ENCODE measurements at places on chromosomes 4 and X. TPM values are rescaled to one million over a fixed set of nuclear protein-coding genes. Genes with fewer than 3 reads are reported as not detected.
A peak's percentile ranks its signal among the peaks of the same experiment; 100 is the strongest.

- peaks cover 30% of the 10 kb centered on the region for H3K27me3 ChIP-seq
- H3K27ac ChIP-seq, result no peak overlapping the region
- no peak overlapping the region for H3K4me3 ChIP-seq
- H3K4me1 ChIP-seq, result peaks cover 3% of the 10 kb centered on the region
Observed at GRCh38 chr4:150082241-150082640, 4.0 kb downstream of the DCLK2 start.

GRCh38 chr4:165380805-165381204 lies 2.0 kb downstream of the CPE start:
- H3K27me3 ChIP-seq, result peaks cover 44% of the 10 kb centered on the region
- H3K27ac ChIP-seq, result no peak overlapping the region
- no peak overlapping the region for H3K4me3 ChIP-seq
- H3K4me1 ChIP-seq, result peaks cover 6% of the 10 kb centered on the region
- DNase-seq, result no peak
- H3K36me3 ChIP-seq, result no peaks in the 10 kb centered on the region

- H3K4me1 ChIP-seq, result peaks cover 63% of the 10 kb centered on the region
- no peaks in the 10 kb centered on the region for H3K27me3 ChIP-seq
- peak overlapping the region; percentile 73 for H3K4me3 ChIP-seq
- peaks cover 46% of the 10 kb centered on the region for H3K36me3 ChIP-seq
- peak overlapping the region; percentile 96 for H3K27ac ChIP-seq
Observed at GRCh38 chrX:119682019-119682989, 10.7 kb downstream of the SEPTIN6 start.

DNA sequence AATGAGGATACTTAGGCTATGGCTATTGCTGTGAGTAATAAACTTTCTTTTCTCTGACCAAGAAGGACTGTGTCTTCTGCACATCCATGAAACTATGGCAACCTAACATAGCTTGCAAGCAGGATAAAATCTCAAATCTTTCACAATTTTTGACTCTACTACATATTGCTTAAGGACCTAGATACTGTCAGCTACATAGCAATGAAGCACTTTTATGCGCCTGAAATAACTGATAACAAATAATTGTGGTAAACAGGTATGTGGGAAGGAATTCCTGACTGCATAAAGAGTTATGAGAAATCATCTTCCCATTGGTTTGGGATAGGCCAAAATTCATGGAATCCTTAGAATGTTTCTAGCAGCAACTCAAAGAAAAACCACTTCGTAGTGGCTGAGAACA lies 41.2 kb upstream of the PDGFC start:
- DNase-seq, result no peak
- H3K36me3 ChIP-seq, result no peaks in the 10 kb centered on the region
- no peaks in the 10 kb centered on the region for H3K27me3 ChIP-seq
- H3K4me3 ChIP-seq, result no peak overlapping the region

DNA sequence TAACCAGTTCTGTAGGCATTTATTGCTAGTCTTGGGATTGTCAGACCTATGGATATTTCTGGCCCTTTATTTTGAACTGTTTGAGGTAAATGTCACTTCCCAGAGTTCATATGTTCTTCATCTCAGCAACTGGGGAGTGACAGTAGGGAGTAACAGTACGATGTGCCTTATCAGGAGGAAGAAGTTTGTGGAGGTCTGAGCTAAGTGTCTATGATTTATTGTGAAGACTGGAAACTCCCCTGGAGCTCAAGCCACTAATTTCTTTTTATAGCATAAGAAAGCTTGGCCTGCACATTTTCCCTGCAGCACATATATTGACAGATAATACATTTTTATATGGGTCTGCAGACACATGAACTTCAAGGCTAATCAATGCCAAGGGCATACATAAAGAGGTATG lies 383.8 kb downstream of the GRXCR1 start:
- no peak overlapping the region for H3K4me3 ChIP-seq
- no peaks in the 10 kb centered on the region for H3K4me1 ChIP-seq
- H3K36me3 ChIP-seq, result no peaks in the 10 kb centered on the region
- H3K27me3 ChIP-seq, result no peaks in the 10 kb centered on the region
- DNase-seq, result no peak
- no peak overlapping the region for H3K27ac ChIP-seq

- no peak for DNase-seq
- no peaks in the 10 kb centered on the region for H3K27me3 ChIP-seq
- no peak overlapping the region for H3K27ac ChIP-seq
- peaks cover 2% of the 10 kb centered on the region for H3K4me1 ChIP-seq
- no peak overlapping the region for H3K4me3 ChIP-seq
- H3K36me3 ChIP-seq, result no peaks in the 10 kb centered on the region
Observed at GRCh38 chrX:129590596-129590995, 50.5 kb downstream of the OCRL start.

The FDCSP gene
- total RNA-seq, result not detected

The PAGE5 gene
- not detected for total RNA-seq

The RRH gene
- not detected for total RNA-seq
